ENCODE measurements at places on chromosomes 12 and 14.

DNA sequence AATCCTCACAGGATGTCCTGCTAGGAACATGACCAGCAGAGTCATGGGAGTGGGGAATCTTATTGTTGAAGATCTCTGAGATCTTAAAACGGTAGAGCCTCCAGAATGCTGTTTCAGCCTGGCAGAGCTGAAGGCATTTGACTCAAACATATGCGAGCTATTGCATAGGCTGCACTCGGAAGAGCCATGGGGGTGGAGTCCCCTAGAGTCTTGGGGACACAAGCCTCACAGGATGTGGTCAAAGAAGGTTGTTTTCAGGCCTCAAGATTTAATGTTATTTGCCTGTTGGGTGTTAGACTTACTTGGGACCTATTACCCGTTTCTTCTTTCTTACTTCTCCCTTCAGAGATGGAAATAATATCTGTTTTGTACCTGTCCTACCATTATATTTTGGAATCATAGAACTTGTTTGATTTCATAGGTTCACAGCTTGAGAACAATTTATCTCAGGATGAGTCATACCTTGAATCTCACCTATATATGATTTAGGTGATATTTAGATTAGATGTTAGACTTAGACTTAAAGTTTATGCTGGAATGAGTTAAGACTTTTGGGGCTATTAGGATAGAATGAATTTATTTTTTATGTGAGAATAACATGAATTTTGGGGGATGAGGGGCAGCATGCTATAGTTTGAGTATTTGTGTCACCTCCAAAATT, 172.2 kb upstream of the ATP2B1 start:
- no peak for DNase-seq

DNA sequence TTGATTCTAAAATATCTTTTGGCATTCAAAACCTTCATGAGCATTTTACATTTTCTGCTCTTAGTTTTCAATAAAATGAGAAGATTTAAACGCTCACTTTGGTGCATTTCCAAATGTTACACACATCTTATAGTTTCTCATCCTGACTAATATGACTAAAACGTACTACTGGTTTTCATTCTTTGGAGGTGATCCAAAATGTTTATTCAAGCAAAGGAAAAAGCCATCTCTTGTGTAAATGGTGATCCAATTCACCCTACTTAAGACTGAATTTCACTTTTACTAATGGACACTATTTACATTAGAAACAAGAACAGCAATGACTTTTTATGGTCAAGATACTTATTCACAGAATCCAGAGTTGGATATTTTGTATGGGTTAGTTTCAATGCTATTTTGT, 86.6 kb downstream of the KITLG start:
- no peak for DNase-seq

- DNase-seq = no peak
These were observed 73.9 kb upstream of the BBS10 start for GRCh38 chr12:76422154-76422542.

DNA sequence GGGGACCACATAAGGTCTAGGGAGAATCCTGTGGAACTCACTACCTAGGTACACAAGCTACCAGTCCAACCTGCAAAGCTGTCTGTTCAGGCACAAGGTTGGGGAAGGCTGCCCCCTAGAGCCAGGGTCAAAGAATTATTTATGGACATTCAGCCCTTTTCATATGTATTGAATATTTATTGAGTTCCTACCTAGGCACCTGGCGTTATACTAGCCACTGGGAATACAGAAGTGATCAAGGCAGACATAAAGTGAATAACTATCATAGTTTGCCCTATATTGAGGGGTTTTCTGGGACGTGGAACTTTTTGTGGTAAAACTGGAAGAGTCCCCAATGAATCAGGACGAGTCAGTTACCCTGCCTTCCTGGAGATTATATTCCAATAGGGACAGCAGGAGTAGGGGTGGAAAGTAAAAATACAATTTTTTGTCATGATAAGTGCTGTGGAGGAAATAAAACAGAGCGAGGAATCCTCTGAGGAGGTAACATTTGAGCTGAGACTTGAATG, 5.8 kb upstream of the SLC48A1 start:
- DNase-seq = no peak

- peak; percentile 27 for DNase-seq
These were observed at the start of gene WIF1 for GRCh38 chr12:65121049-65121955. Gene WIF1 (minus strand): TSS chr12:65121305. CDS start chr12:65121191, 114 bp downstream.

- DNase-seq = peak; percentile 66
These were observed 280.0 kb downstream of the RAD51B start for GRCh38 chr14:68099495-68100045.

DNA sequence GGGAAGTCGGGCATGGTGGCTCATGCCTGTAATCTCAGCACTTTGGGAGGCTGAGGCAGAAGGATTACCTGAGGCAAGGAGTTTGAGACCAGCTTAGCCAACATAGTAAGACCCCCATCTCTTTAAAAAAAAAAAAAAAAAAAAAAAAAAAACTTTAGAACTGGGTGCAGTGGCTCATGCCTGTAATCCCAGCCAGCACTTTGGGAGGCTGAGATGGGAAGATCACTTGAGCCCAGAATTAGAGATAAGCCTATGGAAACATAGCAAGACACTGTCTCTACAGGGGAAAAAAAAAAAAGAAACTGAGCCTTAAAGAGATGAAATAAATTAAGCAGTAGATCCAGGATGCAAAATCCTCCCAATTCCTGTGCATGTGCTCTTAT, 1.7 kb upstream of the PA2G4 start:
- DNase-seq = no peak
